ENCODE measurements at places on chromosomes 5 and 9. TPM values are rescaled to one million over a fixed set of nuclear protein-coding genes. Genes with fewer than 3 reads are reported as not detected.
A peak's percentile ranks its signal among the peaks of the same experiment; 100 is the strongest.

GRCh38 chr9:120610975-120611689 is 31.2 kb upstream of the CDK5RAP2 start:
- no peak for DNase-seq

DNA sequence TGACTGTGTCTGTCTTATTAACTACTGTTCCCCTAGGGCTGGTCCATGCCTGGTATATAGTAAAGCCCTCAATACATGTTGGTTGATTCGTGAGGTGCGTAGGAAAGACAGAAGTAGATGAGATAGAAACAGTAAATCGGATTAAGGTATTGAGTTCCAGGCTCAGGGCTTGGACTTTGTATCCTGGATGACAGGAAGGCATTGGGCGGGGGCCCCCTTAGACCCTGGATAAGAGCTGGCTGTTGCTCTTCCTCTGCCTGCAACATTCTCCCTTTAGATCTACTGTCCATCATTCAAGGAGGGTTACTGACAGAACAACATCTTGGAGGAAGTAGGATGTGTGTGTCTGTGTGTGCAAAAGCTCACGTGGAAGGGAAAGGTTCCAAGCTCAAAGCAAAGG is 31.2 kb upstream of the CTNNA1 start:
- DNase-seq, result no peak

DNA sequence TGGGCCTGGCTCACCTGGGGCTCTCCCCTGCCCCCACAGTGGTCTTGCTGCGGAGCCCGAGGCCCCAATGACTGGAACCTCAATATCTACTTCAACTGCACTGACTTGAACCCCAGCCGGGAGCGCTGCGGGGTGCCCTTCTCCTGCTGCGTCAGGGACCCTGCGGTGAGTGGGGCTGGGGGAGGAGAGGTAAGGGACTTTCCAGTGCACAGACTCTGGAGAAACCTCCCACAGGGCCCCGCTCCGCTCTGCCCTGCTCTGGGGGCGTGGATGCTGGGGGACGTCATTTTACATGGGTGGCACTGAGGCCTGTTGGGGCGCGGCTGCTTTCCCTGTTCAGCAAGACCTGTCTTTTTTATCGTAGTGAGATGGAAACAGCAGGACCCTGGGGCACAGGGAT is 7.6 kb downstream of the TSPAN17 start:
- DNase-seq, result peak; percentile 36

SLC36A2 gene
- total RNA-seq, result not detected

PFDN1 gene
- total RNA-seq, result 50.6 TPM
